ENCODE measurements at places on chromosomes 5 and 9. TPM values are rescaled to one million over a fixed set of nuclear protein-coding genes. Genes with fewer than 3 reads are reported as not detected.

DNA sequence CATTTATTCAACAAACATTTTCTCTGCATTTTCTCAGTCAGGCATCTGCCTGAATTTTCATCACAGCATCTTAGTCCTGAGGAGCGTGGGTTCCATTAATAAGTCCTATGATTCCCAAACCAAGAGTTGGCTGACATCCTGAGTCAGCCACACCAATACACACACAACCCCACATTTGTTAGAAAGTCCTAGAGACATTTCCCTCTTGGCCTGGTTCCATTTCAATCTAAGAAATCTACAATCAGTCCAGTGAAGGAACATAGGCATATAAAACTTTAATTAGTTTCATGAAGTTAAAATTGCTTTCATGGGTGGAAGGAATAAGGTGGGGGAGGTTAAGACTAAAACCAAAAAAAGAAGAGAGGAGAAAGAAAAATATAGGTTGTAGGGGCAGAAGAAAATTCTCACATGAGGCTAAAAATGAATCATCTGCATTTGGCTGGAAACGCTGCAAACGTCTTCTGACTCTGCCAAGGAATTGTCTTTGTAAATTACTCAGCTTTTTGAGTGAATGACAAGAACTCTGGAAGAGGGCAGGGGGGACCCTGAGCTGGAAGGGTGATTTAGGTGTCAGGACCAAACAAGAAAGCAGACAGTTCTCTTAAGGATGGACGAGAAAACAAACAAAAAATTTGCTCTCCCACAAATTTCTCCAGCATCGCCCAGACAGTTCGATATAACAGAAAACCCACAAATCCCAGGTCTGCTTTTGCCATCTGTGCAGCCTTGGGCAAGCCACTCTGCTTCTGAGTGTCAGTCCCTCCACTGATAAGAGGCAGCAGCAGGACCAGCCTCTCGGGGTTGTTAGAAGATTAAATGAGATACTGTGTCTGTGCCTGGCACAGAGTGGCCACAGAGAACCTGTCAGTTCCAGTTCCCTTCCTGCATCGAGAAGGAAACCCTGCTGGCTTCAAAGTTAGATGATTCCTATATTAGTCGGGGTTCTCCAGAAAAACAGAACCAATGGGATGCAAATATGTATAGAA, 289.7 kb downstream of the CDK5RAP2 start:
- H3K27ac ChIP-seq = no peak overlapping the region
- H3K27me3 ChIP-seq = no peaks in the 10 kb centered on the region
- H3K36me3 ChIP-seq = no peaks in the 10 kb centered on the region
- H3K4me1 ChIP-seq = no peaks in the 10 kb centered on the region

KDM4C gene
- 57.8 TPM for total RNA-seq

DNA sequence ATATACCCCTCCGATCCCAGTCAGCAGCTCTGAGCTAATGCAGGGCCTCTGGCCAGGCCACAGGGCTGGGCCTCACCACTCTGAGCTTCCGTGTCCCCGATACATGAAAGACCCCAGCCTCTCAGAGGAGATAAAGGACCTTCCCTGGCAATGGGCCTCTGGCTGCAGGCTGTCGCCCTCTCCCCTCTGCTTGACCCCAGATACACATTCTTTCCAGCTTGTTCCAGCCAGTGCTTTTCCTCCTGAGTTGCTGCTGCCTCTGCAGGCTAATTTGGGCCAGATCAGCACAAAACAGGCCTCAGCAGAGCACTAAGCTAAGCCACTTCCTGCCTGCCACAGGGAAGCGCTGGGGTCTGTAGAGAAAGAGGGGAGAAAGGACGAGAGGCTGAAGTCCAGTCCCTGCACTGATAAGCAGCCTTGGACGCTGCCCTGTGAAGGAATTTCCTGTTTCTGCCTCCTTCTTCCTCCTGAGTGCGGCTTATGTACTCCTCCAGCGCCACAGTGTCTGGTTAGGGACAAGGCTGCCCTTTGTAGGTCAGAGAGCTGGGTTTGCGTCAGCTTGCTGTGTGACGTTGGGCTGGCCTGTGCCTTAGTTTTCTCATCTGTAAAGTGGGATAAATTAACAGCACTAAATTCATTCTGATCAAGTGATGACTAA, 73.0 kb upstream of the IL17B start:
- H3K4me1 ChIP-seq = peaks cover 2% of the 10 kb centered on the region
- no peaks in the 10 kb centered on the region for H3K27me3 ChIP-seq
- no peak overlapping the region for H3K4me3 ChIP-seq
- H3K27ac ChIP-seq = no peak overlapping the region
- DNase-seq = no peak

LHX3 gene
- not detected for total RNA-seq

- H3K27me3 ChIP-seq = peaks cover 52% of the 10 kb centered on the region
- H3K27ac ChIP-seq = no peak overlapping the region
- H3K4me3 ChIP-seq = no peak overlapping the region
- H3K36me3 ChIP-seq = no peaks in the 10 kb centered on the region
- peaks cover 7% of the 10 kb centered on the region for H3K4me1 ChIP-seq
Observed at GRCh38 chr5:36066001-36066539, 612 bp downstream of the UGT3A2 start.

DNA sequence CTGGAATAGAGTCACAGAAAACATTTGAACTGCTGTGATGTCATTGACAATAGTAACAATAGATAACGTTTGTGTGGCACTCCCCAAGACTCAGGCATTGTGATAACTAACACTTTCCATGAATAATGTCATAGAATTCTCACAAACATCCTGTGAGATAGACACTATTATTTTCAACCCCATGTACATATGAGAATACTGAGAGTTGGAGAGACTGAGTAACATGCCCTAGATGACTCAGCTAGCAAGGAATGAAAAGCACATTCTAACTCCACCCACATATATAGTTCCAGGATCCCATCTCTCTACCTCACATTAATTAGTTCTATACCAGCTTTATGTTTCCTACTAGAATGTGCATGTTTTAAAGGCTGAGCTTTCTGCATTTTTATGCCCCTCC, 71.4 kb downstream of the ASTN2 start:
- H3K27ac ChIP-seq = no peak overlapping the region
- no peak for DNase-seq
- H3K4me1 ChIP-seq = no peaks in the 10 kb centered on the region
- no peaks in the 10 kb centered on the region for H3K36me3 ChIP-seq
- H3K4me3 ChIP-seq = no peak overlapping the region

GRCh38 chr5:170427672-170428236, 38.6 kb upstream of the KCNMB1 start:
- H3K4me3 ChIP-seq = no peak overlapping the region
- no peak for DNase-seq
- peaks cover 20% of the 10 kb centered on the region for H3K27me3 ChIP-seq
- no peaks in the 10 kb centered on the region for H3K36me3 ChIP-seq

DNA sequence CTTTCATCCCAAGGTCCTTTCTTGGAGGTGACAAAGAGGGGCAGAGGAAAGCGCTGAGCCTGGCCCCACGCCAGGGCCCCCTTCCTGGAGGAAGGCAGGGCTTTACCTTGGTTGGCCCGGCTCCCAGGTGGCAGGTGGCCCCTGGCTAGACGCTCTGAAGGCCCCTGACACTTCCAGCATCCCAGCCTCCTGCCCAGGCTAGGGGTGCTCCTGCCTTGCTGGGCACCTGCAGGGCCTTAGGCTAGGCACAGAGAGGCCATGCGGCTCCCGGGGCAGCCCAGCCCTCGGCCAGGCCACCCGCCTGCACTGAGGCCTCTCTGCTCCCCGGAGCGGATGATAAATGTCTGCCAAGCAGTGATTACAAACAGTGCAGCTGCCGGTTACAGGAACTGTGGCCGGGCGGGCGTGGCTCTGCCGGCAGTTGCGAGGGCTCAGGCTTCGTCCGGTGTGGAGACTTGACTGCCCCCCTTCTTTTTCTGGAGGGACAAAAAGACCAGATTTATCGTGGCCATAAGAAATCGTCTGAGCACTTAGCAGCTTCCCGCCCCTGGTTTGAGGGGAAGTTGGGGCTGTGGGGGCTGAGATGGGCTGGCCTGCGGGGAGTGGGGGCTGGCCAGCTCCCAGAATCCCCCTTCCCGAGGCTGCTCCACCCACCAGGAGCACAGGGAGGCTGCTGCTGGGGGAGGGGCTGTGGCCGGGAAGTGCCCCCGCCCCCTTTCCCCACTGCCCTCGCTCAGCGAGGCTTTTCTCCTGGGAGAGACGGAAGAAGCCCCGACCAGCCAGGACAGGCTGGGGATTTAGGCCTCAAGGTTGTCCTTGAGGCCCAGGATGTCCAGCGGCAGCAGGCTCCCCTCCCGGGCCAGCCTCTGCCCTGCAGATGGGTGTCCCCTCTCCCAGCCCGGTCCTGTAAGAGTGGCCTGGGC, 31.6 kb upstream of the UBAC1 start:
- H3K4me1 ChIP-seq = peaks cover 12% of the 10 kb centered on the region
- peaks cover 4% of the 10 kb centered on the region for H3K27me3 ChIP-seq
- H3K36me3 ChIP-seq = no peaks in the 10 kb centered on the region
- H3K27ac ChIP-seq = peak overlapping the region; percentile 59
- peak overlapping the region; percentile 39 for H3K4me3 ChIP-seq

- peak; percentile 74 for DNase-seq
- no peak overlapping the region for H3K4me3 ChIP-seq
- no peaks in the 10 kb centered on the region for H3K36me3 ChIP-seq
- peaks cover 12% of the 10 kb centered on the region for H3K4me1 ChIP-seq
- H3K27me3 ChIP-seq = peaks cover 38% of the 10 kb centered on the region
Observed at GRCh38 chr9:132800038-132800648, 77.9 kb downstream of the AK8 start.

DNA sequence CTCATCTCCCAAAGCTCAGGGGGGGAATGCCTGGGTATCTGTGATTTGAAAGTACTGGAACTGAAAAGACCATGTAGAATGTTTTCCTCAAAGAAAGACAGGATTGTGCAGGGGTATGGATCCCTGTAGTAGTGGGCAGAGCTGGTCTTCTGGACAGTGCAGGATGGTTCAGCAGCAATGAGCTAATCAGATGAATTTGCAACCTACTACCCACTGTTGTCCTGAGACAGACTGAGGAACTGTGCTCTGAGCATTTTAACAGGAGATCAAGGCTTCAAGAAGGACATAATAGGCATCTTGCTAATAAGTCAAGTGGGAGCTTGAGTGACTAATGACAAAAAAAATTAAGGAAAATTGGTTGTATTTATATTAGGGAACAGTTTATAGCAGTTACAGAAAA, 61.7 kb downstream of the FYB1 start:
- no peak for DNase-seq
- peak overlapping the region; percentile 6 for H3K27ac ChIP-seq
- H3K4me1 ChIP-seq = peaks cover 75% of the 10 kb centered on the region

- peaks cover 6% of the 10 kb centered on the region for H3K27me3 ChIP-seq
- DNase-seq = no peak
- peaks cover 3% of the 10 kb centered on the region for H3K4me1 ChIP-seq
- H3K27ac ChIP-seq = no peak overlapping the region
- H3K4me3 ChIP-seq = no peak overlapping the region
- no peaks in the 10 kb centered on the region for H3K36me3 ChIP-seq
Observed at GRCh38 chr9:68495247-68495646, 45.4 kb downstream of the TMEM252 start.

GABRA1 gene
- not detected for total RNA-seq

Data from activated CD8-positive, alpha-beta memory T cell treated with anti-CD3 and anti-CD28 coated beads, Interleukin-2, amount 10 ng/mL, durations not matched to agents 7 days and 5 days (primary cell).